MG63 (cell line): ENCODE measurements at places on chromosomes 6 and 20.

DNA sequence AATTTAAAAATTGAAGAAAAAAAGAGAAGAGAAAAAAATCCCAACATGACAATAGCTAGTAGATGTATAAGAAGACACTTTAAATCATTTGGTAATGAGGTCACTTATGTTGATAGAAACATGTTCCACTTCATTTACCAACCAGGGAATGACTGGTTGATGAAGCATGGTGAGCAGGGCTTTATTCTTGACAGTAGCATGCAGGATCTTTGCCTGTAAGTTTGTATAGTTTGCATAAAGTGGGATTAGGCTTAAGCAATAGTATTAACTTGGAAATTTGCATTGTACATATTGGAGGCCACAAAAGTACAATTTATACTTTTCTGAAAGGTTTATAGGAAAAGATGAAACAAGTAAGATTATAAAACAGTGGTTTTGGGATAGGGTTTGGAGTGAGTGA is 67.0 kb downstream of the NOX3 start:
- DNase-seq, result no peak

- no peak for DNase-seq
These were observed 32.5 kb downstream of the AKAP7 start for GRCh38 chr6:131167773-131168172.

GRCh38 chr6:112066606-112067005 is 12.7 kb downstream of the CCN6 start:
- no peak for DNase-seq

DNA sequence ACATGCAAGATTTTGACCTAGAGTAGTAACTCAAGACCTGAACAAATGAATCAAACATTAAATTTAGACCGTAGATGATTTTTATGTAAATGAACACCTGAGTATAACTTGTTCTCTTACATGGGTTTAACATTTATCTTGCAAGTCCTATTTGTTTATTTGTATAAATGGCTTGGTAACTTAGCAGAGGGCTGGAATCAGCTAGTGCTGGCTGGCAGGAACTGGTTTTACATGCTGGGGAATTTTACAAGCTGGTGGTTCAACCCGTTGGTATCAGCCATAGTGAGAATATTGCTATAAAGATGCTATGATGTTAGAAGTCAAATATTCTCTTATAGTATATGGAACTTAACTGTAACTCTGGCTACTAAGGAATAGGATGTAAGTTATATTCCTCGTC is 8.9 kb downstream of the SLC22A2 start:
- DNase-seq, result no peak

GRCh38 chr6:130761286-130761685 is 65.9 kb upstream of the SMLR1 start:
- DNase-seq, result no peak

DNA sequence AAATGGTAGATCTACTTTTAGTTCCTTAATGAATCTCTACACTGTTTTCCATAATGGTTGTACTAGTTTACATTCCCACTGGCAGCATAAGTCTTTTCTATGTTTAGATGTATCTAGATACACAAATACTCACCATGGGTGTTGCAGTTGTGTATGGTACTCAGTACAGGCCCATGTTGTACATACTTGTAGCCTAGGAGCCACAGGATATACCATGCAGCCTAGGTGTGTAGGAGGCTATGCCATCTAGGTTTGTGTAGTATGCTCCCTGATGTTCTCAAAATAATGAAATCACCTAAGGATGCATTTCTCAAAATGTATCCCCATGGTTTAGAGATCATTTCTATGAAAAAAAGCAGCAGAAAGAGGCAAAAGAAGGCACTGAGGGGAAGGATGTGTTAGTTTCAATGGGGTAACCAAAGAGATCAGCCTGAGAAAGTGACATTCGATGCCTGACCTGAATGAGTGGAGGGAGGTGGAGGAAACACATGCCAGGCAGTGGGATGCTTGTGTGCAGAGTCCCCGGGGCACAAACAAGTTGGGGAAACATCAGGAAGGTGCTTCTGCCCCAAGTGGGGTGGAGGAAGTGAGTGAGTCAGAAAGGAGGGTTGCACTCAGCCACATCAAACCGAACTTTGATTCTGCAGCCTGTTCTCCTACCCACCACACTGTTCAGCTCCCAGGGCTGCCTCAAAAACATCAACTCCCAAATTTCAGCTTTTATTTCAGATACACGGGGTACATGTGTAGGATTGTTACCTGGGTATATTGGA is 191.2 kb downstream of the ZNF217 start:
- no peak for DNase-seq

GRCh38 chr6:30752157-30752927 is 8.0 kb upstream of the IER3 start:
- DNase-seq, result peak; percentile 99
